Fibroblast of lung (primary cell): ENCODE measurements at places on chromosomes 6 and 20. TPM values are rescaled to one million over a fixed set of nuclear protein-coding genes. Genes with fewer than 3 reads are reported as not detected.

GRCh38 chr6:132279592-132280139, 121.6 kb downstream of the MOXD1 start:
- peak overlapping the region; percentile 52 for H3K4me3 ChIP-seq
- no peak overlapping the region for H3K27ac ChIP-seq
- H3K4me1 ChIP-seq, result no peaks in the 10 kb centered on the region
- H3K36me3 ChIP-seq, result no peaks in the 10 kb centered on the region
- peak; percentile 58 for DNase-seq

DNA sequence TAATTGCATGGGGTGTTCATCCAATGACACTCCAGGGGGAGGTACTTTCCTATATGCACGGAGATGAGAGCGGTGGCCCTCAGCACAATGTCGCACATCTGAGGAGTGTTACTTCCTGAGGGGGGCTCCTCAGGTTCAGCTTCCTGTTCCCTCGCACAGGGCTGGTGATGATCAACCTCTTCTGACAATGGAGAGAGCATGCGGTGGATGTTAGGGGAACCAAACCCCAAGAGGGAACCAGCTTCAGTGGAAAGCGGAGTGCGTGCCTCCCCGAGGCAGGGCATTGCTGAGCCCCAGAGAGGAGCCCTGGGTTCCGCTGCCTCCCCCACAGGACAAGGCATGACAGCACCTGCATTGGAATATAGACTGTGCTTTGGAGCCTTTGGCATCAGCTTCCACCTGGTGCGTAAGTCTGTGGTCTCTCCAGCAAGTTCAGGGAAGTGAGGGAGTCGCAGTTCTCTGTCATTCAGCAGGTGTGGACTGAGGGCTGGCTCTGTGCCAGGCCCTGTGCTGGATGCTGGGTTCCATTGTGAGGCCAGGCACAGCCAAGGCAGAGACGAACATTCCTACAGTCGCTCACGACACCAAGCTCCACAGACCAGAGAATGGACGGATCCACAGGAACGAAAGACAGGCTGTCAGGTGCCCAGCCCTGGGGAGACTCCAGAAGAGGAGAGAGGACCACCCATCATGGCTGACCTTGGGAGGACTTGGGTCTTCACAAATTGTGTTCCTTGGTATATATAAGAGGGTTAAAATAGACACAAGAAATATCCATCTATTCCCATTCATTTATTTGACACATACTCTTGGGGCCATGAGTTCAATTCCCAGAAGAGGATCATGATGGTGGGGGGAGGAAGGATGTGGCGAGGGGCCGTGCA, 3.9 kb upstream of the ZNF831 start:
- H3K36me3 ChIP-seq, result no peaks in the 10 kb centered on the region
- no peaks in the 10 kb centered on the region for H3K4me1 ChIP-seq
- DNase-seq, result no peak
- H3K4me3 ChIP-seq, result no peak overlapping the region

DNA sequence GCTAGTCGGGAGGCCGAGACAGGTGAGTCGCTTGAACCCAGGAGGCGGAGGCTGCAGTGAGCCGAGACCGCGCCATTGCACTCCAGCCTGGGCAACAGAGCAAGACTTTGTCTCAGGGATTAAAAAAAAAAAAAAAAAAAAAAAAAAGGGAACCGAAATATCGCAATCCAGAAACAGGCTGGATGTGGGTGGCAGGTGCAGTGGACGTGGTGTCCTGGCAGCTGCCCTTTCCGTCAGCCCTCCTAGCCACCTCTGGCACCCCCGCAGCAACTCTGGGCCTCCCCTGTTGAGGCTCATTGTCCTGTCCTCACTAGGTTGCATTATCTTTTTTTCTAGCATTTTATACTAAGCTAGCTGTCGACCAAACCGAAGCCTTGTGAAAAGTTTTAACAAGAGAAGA, 113.5 kb downstream of the DTNBP1 start:
- H3K4me3 ChIP-seq, result no peak overlapping the region
- DNase-seq, result no peak
- peaks cover 2% of the 10 kb centered on the region for H3K36me3 ChIP-seq
- no peaks in the 10 kb centered on the region for H3K4me1 ChIP-seq

DNA sequence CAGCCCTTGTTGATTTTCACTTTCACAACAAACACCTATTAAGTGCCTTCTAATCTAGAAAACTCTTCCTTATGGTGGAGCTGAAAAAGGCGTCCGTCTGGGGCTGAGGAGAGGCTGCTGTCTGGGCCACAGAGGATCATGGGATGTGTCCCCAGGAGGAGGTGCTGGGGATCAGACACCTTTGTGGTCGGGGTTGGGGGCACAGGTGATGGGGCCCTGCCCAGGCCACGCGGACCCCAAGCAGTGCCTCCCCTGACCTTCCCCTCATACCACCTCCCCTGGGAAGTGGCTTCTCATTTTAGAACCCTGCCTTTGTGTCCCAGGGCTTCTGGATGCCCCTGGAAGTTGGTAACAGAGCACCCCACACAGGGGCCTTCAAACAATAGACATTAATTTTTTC, 41.1 kb downstream of the SUN5 start:
- H3K27me3 ChIP-seq, result no peaks in the 10 kb centered on the region
- H3K27ac ChIP-seq, result no peak overlapping the region
- no peaks in the 10 kb centered on the region for H3K4me1 ChIP-seq
- no peak for DNase-seq

GRCh38 chr6:33344701-33345697, 27.5 kb upstream of the ZBTB22 start:
- no peaks in the 10 kb centered on the region for H3K36me3 ChIP-seq
- H3K4me1 ChIP-seq, result no peaks in the 10 kb centered on the region
- H3K27me3 ChIP-seq, result no peaks in the 10 kb centered on the region

DNA sequence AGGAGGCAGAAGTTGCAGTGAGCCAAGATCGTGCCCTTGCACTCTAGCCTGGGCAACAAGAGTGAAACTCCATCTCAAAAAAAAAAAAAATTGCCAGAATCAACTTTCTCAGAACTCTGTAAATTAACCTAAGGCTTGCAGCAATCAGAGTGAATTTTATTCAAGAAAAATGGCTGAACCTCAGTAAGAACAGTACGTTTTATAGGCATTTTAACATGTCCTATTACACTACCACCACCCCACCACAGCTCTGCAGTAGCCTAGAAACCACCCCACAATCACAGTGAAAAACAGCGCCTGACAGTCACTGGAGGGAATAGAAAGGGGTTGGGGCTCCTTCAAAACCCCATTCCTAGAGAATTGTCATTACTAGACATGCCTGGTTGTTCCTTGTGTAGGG, 16.4 kb upstream of the BTN1A1 start:
- no peaks in the 10 kb centered on the region for H3K27me3 ChIP-seq
- DNase-seq, result no peak
- no peak overlapping the region for H3K27ac ChIP-seq
- H3K4me3 ChIP-seq, result no peak overlapping the region
- H3K4me1 ChIP-seq, result no peaks in the 10 kb centered on the region
- H3K36me3 ChIP-seq, result no peaks in the 10 kb centered on the region

- H3K36me3 ChIP-seq, result peaks cover 10% of the 10 kb centered on the region
- no peak overlapping the region for H3K4me3 ChIP-seq
- H3K27ac ChIP-seq, result no peak overlapping the region
- no peak for DNase-seq
- no peaks in the 10 kb centered on the region for H3K27me3 ChIP-seq
- H3K4me1 ChIP-seq, result no peaks in the 10 kb centered on the region
Observed at GRCh38 chr20:25213566-25214425, 18.3 kb downstream of the ENTPD6 start.

GRCh38 chr6:80464901-80465300, 358.4 kb downstream of the BCKDHB start:
- no peak overlapping the region for H3K27ac ChIP-seq
- DNase-seq, result no peak

- H3K4me3 ChIP-seq, result no peak overlapping the region
- no peak for DNase-seq
- H3K4me1 ChIP-seq, result peaks cover 2% of the 10 kb centered on the region
- no peaks in the 10 kb centered on the region for H3K27me3 ChIP-seq
- H3K27ac ChIP-seq, result no peak overlapping the region
Observed at GRCh38 chr6:4667591-4667990, 108.6 kb upstream of the CDYL start.

DNA sequence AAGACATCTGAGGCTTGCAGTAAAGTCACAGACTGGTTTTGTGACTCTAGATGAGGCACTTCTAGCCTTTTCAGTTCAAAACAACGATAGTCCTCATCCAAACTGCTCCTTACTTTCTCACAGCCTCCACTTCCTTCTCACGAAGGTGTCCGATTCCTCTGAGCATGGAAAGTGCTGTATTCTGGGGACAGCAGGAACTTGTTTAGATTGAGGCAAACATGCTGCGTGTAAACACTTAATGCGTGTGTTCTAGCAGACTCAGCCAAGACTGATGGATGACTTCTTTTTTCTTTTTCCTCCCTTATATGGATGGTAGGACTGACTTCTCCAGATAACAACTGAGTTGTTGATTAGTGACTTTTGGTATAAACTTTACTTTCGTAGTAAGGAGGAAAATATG, 80.2 kb upstream of the PRDM1 start:
- peaks cover 3% of the 10 kb centered on the region for H3K4me1 ChIP-seq
- H3K27ac ChIP-seq, result no peak overlapping the region
- no peaks in the 10 kb centered on the region for H3K36me3 ChIP-seq
- H3K27me3 ChIP-seq, result no peaks in the 10 kb centered on the region
- no peak overlapping the region for H3K4me3 ChIP-seq

DNA sequence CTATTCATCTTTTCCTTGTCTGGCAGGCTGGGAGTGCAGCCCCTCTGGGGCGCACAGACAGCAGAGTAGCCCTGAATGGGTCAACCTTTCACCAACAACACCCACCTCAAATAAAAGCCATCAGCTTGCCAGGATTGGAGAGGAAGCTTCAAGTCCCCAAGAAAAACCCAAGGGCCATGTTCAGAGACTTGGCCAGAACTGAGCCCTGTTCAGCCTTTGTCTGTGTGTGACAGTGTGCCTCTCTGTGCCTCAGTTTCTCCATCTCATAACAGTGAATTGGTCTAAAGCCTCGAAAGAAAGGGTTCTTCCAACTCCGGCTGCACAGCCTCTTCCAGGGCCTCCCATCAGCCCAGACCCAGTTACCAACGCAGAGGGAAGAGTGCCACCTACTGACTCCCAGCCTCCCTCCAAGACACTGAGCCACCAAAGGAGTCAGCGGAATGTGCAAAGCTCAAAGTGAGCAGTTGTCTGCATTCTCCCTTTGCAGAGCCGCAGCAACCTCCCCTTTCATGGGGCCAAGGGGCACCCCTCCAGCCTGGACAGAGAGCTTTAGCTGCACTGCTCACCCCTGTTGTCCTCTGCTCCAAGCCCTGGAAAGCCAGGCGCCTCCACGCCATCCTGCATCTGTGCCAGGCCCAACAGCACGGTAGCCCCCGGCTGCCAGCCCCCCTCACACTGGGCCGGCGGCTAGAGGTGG, 82.7 kb upstream of the TOP1 start:
- no peaks in the 10 kb centered on the region for H3K36me3 ChIP-seq
- H3K27ac ChIP-seq, result no peak overlapping the region
- H3K27me3 ChIP-seq, result no peaks in the 10 kb centered on the region
- DNase-seq, result peak; percentile 75

TCF19 gene
- total RNA-seq, result 2.3 and 8.4 TPM in 2 replicates
